ENCODE measurements at places on chromosomes 16 and 17.

DNA sequence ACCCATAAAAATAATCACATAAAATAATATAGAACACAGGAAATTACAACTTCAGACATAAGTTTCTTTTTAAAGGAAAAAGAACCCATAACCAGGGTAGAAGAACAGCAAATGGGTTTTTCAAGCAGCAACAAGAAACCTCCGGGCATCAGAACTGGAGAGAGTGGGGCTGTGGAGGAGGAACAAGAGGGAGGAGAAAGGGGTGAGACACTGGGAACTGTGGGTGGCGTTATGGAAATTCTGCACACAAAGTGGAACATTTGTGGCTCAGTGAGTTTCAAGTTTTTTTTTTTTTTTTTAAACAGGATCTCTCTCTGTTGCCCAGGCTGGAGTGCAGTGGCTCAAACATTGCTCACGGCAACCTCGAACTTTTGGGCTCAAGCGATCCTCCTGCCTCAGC, 22.6 kb downstream of the EMP2 start:
- DNase-seq = no peak

DNA sequence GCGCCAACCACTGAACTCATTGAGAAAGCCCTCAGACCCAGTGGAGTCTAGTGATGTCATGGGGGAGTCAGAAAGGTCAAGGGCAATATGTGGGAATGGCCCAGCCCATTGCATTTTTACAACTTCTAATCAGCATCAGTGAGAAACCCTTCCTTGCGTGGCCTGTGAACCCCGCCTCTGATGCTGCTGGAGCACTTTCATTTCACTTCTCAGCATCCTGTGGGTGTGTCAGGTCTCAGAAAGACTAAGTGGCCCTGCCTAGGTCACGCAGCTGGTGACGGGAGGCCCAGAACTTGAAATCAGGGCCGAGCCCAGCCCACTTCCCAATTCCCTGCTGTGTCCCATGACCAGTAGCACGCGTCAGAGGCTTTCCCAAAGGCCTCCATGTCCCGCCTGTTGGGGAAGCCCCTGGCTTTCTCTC, 6.1 kb downstream of the DNAI2 start:
- peak; percentile 32 for DNase-seq

DNA sequence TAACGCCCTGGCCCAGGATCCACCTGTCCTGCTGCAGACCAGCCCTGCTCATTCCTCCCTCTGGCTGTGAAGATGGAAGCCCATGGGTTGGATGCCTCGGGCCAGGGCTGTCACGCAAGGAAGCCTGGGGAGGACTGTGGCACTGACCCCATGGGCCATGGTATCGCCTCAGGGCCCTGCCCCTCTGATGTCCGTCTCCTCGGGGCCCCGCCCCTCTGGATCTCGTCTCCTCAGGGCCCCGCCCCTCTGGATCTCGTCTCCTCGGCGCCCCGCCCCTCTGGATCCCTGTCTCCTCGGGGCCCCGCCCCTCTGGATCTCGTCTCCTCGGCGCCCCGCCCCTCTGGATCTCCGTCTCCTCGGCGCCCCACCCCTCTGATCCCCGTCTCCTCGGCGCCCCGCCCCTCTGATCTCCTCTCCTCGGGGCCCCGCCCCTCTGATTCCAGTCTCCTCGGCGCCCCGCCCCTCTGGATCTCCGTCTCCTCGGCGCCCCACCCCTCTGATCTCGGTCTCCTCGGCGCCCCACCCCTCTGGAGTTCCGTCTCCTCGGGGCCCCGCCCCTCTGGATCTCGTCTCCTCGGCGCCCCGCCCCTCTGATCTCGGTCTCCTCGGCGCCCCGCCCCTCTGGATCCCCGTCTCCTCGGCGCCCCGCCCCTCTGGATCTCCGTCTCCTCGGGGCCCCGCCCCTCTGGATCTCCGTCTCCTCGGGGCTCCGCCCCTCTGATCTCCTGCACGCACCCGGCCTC, 24.0 kb downstream of the METRNL start:
- DNase-seq = no peak

- DNase-seq = no peak
Measured at GRCh38 chr17:50076591-50077235, 18.4 kb upstream of the PDK2 start.

DNA sequence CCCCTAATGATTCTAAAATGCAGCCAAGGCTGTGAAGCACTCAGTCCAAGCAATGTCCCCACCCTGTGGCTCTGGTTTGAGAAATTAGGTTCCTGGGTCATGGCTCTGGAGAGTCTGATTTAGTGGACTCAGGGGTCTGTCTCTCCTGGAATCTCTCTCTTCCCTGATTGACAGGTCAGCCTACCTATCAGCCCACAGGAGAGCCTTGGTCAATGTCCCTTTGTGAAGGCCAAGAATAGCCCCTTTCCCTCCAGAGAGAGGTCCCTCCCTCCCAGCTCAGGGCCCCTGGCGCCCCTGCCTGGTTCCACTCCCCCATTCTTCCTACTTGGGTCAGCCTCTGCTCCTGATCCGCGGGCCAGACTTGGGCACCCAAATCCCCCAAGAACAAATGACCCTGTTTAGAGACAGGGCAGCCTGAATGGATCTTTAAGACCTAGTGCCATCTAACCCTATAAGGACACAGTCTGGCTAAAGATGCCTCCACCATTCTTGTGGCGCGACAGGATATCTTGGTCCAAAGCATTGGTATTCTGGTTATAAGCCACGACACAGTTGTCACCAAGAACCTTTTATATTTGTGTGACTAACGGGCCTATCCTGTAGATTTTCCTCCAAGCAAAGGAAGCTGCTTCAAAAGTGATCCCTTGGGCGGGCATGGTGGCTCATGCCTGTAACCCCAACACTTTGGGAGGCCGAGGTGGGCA, 38.3 kb upstream of the PRSS54 start:
- DNase-seq = no peak

GRCh38 chr17:34110315-34110714, 144.8 kb upstream of the CCL2 start:
- DNase-seq = no peak

Measured in T-helper 17 cell (primary cell).